Cerebellar nuclear complex (tissue), 1 donor: ENCODE measurements at places on chromosomes 2 and 18.

DNA sequence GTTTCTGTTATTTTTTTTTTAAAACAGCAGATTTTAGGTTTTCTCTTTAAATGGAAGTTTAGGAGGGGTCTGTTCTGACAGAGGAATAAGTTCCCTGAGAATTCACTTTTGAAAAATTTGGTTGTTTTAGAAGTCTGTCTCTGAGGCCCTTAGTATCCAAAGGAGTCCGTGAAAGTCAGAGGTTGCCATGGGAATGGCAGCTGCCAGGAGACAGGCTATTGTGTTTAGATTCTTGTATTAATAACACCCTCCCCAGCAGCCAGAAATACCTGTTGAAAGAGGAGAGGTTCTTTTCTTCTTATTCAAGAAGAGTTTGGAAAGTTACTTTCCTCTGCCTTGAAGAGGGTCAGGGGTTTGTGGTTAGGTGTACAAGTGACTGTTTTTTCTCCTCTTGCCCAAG lies 29.5 kb downstream of the TNP1 start:
- DNase-seq = no peak

DNA sequence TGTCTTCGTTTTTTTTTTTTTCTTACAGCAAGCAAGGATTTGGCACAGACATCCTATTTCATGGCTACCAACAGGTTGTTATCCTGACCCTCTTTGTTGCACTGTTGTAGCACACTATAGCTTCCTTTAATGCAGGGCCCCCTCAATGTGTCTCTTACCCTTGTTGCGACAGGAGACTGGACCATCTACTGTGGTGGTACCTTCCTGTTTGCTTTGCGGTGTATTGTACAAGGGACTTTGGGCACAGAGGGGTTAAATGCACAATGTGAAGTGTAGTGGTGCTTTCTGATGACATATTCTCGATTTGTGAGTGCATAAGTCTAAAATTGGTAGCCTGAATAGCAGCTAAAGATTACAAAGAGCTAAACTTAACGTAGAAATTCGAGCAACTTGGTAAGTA lies 27.5 kb downstream of the CCNT2 start:
- DNase-seq = no peak

DNA sequence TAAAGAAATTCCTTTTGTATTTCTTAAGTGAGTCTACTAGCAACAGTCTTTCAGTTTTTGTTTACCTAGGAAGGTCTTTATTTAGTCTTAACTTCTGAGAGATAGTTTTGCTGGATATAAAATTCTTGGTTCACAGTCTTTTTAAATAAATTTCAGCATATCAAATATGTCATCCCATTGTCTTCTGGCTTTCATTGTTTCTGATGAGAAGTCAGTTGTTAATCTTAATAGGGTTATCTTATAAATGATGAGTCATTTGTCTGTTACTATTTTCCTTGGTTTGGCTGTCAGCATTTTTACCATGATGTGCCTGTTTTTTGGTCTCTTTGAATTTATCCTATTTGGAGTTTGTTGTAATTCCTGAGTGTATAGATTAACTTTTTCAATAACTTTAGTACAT lies 129.3 kb downstream of the FAM210A start:
- no peak for DNase-seq

DNA sequence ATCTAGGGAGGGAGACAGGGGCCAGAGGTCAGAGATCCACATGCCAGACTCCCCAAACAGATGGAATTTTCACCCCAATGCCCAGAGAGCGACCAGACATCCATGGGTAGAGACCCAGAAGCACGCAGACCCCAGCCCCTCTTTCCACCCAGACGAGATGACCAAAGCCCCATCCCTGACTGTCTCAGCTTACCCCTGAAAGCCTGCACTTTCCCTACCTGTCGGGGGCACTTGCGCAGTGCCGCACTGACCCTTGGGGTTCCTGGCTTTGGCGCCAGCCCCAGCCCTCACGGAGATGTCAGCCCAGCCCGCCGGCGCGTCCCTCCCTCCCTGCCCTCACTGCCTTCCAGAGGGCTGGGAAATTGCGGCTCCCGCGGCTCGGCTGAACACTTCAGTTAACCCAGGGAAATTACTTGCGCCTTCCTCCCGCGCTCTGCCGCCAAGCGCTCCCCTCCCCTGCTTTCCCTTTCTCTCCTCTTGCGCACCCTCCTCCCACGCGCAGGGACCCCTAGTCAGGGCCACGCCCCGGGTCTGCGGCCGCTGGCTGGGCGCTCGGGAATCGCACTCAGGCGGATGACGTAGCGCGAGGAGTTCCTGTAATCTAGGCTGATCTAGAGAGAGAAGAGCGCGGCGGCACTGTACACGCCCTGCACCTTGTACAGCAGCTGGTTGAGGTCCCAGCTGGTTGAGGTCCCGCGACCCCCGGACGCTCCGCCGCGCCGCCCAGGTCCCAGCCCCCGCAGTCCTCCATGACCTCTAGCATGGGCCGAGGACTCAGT lies 12.0 kb downstream of the ALPG start:
- no peak for DNase-seq

DNA sequence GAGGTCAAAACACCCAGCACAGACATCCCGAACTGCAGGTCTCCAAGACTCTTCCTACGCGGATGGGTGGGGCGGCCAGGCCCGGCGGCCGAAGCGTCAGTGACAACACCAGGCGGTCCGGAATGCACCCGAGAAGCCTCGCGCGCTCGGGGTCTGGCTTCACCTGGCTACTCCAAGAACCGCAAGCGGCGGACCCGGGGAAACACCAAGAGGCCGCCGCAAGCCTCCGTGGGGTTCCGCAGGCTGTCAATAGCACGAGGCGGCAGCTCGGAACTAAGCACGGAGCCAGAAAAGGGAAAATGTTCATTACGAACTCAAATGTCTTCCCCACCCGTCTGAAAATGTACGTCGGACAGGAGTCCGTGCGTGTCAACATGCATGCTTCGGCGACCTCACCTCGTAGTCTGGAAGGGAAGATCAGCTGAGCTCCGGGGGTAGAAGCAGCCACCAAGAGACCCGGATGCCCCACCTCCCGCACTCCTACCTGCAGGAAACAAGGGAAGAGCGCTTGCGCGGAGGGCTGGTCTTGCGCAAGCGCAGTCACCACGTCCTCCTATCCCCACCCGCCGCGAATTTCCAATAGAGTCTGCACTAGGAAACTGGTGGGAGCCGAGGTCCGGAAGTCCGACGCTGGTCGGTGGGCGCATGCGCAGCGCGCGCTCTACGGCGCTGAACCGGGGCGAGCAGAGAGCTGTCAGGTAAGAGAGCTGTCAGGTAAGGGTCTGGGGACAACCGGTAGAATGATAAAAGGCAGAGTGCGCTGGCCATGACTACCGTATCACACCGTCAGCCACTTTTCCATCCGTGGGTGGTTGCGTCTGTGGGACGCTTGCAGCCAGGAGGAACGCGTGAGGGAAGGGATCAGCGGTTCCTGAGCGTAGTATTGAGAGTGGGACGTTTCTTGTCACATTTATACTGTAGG lies at the start of the genes GPATCH11 and HEATR5B:
Gene GPATCH11 (plus strand): TSS at position 646 of the 922 bp plus-strand sequence. CDS start 3,864 bp downstream, outside the sequence.
Gene HEATR5B (minus strand): TSS at position 500 of the 922 bp plus-strand sequence. CDS start 958 bp downstream, outside the sequence.
- DNase-seq = peak; percentile 83

DNA sequence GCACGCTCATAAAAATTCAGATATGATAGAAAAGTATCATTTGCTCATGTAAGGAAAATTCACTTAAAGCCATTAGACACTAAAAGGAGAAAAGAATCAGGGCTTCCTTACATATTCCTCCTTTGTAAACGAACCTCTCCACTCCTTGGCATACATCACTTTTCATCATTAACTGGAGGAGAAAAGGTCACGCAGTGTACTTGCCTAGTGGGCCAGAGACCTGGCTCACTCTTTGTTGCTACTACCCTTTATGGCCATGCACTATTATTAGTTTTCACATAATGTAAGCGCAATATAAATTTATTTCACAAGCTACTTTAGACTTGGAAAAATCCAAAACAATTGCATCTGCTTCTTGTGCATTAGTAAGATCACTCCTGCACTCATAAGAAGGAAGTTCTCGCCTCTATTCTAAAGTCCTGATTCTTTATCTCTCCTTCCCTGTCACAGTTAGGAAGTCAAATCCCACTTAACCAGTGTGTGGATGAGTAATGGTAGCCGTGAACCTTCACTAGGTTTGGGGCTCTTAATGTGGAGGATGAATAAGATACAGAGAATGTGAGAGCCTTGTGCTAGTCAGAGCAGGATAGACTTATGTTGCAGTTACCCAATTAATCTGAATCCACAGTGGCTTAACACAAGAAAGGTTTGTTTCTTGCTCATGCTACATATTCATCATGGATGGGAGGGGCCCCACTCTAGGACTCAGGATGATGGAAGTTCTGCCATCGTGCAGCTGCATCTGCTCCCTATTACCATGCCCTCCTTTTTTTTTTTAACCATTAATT lies 115.0 kb upstream of the GLS start:
- DNase-seq = no peak

DNA sequence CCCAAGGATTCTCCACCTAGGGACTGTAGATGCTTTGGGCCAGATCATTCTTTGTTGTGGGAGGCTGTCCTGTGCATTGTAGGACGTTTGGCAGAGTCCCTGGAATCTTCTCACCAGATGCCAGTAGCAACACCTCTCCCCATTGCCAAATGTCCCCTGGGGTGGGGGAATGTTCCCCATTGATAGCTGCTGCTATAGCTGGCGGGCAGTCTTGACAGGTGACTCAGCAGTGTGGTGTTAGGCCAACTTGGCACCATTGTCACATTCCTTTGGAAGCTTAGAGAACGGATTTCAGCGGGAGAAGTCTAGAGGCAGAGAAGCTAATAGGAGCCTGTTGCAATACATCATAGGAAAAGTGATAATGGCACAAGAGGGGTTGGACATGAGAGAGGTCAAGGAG lies 495.7 kb upstream of the SMIM21 start:
- peak; percentile 0 for DNase-seq

DNA sequence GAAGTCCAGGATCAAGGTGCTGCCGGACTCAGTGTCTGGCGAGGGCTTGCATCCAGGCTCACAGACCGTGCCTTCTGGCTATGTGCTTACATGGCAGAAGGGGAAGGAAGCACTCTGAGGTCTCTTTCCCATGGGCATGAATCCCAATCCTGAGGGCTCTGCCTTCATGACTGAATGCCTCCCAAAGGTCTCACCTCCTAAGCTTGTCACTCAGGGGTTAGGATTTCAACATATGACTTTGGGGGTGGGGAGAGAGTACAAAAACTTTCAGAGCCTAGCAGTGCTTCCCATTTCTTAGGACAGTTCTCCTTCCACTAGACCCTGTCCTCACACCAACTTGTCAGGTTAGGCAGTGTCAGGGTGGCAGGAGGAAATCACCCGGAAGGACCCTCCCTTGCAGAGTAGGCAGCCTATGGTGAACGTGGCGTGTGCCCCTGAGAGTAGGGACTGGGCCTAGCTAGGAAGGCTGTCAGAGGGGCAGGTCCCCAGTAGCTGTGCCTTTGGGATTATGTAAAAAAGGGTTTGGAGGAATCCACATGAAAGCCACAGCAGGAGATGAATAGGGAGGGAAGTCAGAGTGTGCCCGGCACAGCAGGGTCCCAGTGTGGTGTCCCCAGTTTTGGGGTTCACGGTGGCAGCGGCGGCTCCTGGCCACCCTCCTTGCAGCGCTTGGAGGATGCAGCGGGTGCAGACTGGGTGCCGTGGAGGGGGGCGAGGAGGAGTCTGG lies 233.3 kb downstream of the LDLRAD4 start:
- peak; percentile 79 for DNase-seq

GRCh38 chr2:1775511-1776035 lies 31.3 kb upstream of the PXDN start:
- no peak for DNase-seq

GRCh38 chr2:216688731-216689340 lies 6.5 kb downstream of the IGFBP5 start:
- DNase-seq = no peak

DNA sequence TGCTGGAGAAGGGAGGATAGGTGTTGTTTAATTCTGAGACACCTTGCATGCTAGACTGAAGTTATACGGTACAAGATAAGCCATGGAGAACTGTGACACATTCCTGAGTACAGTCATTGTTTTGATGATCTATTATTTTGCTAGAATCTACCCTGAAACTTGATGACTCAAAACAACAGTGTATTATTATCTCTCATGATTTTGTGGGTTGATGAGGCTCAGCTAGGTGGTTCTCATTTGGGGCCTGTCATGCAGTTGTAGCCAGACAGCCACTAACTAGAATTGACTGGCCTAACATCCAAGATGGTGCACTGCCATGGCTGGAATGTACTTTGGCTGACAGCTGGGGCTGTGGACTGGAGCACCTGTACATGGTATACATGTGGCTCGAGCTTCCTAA lies 5.4 kb upstream of the IL1R1 start:
- no peak for DNase-seq

GRCh38 chr18:2994020-2994589 lies 18.8 kb downstream of the LPIN2 start:
- DNase-seq = no peak

- DNase-seq = no peak
These were observed 73.2 kb downstream of the ITSN2 start for GRCh38 chr2:24287171-24287570.

- DNase-seq = no peak
These were observed 139.5 kb downstream of the IRS1 start for GRCh38 chr2:226660124-226660523.
